ENCODE measurements at places on chromosomes 1 and 21.
A peak's percentile ranks its signal among the peaks of the same experiment; 100 is the strongest.

GRCh38 chr1:217097819-217098218 is 374.6 kb upstream of the ESRRG start:
- DNase-seq, result no peak

- no peak for DNase-seq
Measured at GRCh38 chr1:212034516-212035122, 738 bp downstream of the INTS7 start.

DNA sequence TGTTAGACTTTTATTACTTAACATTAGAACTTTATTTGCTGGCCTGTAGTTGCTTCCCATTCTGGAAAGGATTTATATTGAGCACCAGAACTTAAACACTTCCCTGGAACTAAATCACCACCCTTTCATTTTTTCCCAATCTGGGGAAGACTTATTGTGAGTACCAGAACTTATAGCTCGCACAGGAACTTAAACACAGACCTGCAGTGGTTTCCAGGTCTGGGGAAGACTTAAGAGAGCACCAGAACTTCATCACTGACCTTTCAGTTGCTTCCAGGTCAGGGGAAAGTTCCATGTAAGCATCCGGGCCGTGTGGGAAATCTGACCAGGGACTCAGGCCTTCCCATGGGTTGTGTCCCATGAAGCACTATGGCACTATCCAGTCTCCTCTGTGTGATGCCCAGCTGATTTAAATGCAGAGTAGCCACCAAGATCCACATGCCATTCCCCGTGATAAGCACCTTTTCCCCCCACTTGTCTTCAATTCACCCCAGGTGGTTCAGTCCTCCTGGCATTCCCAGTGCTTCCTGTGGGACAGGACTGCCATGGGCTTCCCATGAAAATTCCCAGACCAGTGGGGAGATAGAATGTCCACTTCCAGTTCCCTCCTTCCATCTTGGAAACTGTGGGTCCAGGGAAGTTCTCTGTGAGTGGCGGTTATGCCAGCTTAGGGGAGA is 48.9 kb downstream of the C4BPA start:
- no peak for DNase-seq

DNA sequence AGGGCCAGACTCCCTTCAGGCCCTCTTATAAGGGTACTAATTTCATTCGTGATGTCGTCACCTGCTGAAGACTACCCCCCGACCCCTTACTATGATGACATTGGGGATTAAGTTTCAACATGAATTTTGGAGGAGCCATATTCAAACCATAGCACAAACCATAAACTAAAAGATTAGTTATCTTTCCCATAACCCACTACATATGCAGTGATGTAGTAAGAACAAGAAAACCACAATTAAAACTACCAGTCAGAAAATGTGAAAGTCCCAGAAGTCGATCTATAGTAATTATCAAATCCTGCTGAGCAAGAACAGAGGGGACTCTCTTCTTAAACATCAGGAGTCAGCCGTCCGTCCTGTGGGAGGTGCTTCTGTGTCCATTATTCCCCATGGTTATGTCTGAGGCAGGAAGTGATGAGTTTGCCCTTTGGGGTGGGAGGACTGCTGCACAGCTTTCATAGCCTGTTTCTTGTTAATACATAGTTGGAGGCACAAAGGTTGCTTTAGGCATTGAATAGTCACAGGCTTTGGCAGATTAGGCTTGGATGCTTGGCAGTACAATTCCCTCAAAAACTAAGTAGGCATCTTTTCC is 35.9 kb upstream of the PTGFRN start:
- DNase-seq, result no peak

GRCh38 chr1:93061895-93062792 is 16.9 kb upstream of the MTF2 start:
- peak; percentile 47 for DNase-seq

DNA sequence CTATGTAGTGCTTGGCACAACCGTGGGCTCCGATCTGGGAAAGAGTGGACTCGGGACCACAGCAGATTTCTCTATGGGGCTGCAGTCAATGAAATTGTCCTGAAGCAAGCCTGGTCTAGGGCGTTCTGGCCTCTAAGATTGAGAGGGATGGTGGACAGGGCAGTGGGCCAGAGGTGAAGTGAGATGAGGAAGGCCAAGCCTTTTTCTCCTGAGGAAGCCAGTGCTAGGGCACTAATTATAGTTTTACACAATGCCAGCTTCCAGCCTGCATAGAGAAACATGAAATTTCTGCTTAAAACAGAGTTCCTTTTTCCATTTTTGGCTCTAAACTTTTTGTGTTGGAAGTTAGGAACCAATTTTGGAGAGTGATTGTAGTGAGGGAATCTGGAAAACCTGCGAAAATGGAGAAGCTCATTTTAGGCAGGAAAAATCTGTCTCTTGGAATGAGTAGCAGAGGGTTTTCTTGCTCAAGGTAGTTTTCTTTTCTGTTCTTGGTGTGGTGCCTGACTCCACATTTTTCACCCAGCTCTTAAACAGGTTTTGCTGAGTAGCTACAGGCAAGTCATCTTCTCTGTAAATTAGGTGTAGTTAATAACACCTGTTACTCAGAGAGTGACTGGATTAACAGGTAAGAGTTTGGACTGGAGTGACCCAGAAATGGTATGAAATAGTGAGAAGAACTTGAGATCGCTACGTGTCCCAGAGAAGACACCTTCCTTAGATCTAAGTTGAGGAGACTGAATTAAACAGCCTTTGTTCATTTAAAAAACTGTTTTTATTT is 22.1 kb downstream of the UCK2 start:
- no peak for DNase-seq

DNA sequence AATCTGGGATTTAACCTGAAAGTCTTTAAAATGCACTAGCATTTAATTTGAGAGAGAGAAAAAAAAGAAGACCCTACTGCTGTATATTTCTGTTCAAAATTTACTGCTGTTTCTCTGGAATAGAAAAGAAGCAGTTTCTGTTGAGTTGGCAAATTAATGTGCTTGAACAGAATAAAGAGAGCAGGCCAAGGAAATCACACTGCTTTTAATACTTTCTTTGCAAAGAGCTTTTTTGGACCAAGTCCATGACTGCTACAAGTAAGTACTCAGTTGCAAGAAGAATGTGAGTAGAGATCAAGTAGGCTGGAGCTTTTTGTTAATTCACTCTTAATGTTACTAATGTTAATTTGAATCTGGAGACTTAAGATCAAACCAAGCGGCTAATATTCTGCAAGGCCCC is 336.2 kb upstream of the SGIP1 start:
- no peak for DNase-seq

DNA sequence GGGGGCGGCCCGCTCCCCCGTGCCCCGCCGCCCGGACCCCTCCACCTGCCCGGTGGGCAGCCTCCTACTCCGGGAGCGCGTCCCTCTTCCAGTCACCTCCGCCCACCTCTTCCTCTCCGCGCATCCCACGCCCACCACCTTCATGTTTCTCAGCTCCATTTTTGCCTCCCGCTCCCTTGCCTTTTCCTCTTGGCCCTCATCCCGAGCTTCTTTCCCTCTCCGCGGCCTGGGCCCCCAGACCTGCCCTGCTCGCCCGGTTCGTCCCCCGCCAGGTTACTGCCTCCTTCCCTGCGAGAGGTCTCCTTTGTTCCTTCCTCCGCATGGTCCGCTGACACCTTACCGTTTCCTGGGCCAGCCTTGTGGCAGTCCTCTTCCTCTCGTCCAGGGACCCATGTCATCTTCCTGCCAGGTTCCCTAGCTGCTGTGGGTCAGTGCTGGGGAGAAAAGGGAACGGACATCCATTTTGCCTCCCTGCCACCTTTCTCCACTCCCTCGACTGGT is 563 bp downstream of the QSOX1 start:
- DNase-seq, result no peak

GRCh38 chr21:44263221-44263760 is 1.6 kb upstream of the DNMT3L start:
- no peak for DNase-seq

- DNase-seq, result no peak
Measured at GRCh38 chr1:234631721-234632125, 21.7 kb upstream of the IRF2BP2 start.

DNA sequence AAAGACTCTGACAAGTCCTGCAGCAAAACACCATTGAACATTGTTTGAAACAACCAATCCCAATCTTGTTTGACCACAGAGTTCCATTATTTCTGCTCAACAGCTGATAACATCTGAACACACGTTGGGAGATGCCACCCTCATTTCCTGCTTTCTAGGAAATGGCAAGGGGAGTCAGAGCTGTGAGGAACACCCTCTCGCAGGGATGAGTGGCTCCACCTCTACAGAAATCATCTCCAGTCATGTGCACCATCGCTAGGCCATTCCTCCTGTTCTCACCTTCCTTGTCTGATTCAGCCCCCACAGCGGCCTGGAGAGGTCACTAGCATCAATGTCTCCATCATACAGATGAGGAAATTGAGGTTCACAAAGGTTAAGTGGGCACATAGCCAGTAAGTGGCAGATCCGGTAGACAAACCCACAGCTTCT is 22.4 kb upstream of the RUNX3 start:
- DNase-seq, result peak; percentile 64

DNA sequence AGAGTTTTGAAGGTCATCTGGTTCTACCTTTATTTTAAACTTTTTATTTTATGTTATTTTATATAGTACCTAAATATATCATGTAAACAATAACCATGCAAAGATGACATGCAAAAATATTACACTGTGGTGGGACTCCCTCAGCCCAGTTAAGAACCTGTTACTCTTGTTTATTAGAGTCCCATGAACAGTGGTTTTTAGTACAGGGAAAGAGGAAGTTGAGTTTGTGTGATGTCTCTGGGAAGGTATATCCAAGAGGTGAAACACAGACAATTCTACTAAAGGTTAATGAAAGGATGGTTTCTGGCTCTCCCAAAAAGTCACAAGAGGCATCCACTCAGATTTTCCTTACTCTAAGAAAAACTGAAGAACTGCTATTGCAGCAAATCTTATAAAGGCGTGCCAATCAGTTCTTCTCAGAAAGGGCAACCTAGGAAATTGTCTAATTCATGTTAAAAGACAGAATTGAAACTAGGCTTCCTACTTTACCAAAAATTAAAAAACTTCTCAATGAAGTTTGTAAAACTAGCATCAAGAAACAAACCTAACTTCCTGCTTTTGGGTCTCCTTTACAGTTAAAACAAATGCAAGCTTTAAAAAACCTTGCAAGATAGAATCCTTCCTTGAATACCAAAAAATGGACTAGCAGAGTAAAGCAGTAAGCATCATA is 19.9 kb downstream of the GFI1 start:
- DNase-seq, result no peak

DNA sequence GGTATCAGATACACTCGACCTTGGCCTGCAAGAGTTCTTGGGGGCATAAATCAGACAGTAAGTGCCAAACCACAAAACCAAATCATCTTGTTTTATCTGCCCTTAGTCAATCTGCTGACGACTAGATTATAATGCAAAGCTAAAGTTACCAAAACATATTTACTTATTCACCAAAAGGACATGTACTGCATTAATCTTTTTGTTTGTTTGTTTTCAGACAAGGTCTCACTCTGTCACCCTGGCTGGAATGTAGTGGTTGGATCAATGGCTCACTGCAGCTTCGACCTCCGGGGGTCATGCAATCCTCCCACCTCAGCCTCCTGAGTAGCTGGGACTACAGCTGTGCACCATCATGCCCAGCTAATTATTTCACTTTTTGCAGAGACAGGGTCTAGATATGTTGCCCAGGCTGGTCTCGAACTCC is 114.7 kb downstream of the APP start:
- no peak for DNase-seq

DNA sequence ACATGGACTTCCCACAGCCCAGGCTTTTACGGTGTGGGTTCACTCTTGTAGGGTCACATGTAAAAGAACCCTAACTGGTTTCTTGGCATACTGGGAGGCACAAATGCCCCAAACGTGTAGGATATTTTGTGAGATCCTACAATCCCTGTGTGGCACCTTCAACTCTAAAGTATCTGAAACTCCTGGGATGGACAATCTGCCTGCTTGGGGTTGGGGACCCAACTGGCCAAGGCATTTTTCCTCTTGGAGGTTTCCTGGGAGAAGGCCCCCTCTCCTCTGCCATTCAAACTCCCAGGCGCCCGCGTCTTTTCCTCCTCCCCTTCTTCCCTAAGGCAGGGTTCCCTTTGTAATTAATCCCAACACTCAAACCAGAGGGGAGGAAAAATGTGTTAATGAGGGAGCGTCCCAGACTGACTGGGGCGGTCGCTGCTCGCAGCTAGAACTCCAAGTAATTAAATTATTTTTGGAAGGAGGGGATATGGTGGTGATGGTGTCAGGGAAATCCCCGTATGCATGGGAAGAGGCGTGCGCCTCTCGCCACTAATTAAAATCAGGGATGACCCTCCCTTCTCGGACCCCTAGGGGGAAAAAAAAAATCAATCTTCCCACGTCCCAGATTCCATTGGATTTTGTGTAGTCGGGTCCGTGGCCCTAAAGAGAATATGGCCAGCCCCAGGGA is 681 bp upstream of the VANGL2 start:
- DNase-seq, result no peak

DNA sequence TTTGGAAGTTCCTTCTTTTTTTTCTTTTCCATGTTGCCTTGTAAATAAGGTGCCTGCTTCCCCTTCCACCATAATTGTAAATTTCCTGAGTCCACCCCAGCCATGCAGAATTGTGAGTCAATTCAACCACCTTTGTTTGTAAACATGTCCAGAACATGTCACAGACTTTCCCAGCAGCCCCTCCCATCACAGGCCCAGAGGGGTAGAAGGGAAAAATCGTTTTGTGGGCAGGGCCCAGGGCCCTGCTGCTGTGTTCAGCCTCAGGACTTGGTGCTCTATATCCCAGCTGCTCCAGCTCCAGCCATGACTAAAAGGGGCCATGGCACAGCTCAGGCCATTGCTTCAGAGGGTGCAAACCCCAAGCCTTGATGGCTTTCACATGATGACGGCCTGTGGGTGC is 384.6 kb upstream of the NCAM2 start:
- no peak for DNase-seq

DNA sequence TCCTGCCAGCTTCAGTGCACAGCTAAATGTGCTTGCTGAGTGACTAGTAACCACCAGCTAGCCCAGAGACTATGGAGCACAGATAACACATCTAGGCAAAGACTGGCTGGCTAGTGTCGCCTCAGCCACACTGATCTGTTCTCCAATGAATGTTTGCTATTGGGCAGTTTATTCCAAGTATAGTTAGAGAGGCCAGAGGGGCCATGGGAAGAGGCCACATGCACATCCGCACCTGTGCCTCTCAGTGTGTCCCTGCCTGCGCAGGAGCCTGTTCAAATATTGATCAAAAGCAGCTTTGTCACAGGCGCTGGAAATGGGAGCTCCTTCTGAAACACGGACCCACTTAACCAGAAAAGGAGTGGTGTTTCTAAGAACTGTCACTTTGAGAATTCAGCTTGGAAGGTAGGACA is 51.3 kb upstream of the ATP1A1 start:
- DNase-seq, result no peak
